HuH-7 (cell line): ENCODE measurements at places on chromosomes 13 and 19.

DNA sequence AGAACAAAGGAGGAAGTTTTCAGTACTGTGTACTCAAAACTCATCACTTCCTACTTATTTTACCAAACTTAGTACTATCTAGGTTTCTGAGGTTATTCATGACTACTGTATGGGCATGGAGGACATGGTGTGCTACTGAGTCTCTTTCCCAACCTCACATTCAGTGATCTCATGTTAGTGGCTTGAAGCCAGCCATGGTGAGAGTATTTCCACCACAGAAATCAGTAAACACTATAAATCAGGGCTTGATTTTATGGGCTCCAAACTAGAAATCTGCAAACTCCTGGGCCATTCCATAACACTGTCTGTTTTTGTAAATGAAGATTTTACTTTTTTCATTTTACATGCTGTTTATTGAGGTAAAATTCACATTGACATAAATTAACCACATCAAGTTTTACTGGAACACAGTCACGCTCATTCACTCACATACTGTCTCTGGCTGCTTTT lies 19.7 kb downstream of the MED26 start:
- no peak for DNase-seq

DNA sequence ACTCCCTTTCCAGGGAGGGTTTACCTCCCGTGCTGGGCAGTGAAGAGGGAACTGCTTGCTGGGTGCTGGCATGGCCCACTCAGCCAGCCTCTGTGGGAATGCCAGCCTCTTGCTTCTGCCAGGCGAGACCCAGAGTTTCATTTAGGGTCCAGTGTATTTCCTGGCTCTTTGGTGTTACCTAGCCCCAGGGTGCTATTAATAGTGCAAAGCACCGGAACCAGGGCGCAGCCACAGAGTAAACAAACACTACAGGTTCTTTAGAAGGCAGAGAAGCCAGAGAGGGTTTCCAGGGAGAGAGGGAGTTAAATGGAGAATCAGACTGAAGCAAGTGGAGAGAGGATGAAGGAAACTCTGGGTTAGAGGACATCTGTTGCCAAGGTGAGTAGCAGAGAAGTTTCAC lies 74.9 kb upstream of the SPATA13 start:
- no peak for DNase-seq

GRCh38 chr13:78182813-78183212 lies 264.2 kb upstream of the EDNRB start:
- DNase-seq: no peak

GRCh38 chr13:35179494-35179893 lies 237.4 kb downstream of the NBEA start:
- DNase-seq: no peak

- DNase-seq: no peak
Measured at GRCh38 chr13:85368686-85369085, 430.5 kb downstream of the SLITRK6 start.

DNA sequence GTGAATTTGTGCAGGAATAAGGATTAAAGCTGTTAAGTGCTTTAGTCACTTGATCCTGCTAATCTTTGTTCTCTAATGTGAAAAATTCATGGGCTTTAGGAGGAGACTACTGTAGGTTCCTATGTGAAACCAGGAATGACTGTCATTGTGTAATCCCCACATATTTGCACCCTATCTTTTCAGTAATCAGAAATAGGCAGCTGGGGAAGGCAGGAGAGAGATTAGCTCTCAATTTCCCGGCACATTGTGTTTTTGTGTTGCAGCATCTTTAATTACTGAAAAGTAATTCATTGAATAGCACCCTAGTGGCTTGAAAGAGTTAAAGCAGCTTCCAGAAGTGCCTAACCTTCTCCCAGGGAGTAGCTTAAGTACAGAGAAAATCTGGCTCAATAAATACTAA lies 282.9 kb downstream of the OLFM4 start:
- no peak for DNase-seq

- DNase-seq: no peak
Measured at GRCh38 chr13:99985241-99985874, 3.8 kb downstream of the ZIC2 start.

- DNase-seq: no peak
Measured at GRCh38 chr19:29858000-29858596, 46.3 kb downstream of the CCNE1 start.

DNA sequence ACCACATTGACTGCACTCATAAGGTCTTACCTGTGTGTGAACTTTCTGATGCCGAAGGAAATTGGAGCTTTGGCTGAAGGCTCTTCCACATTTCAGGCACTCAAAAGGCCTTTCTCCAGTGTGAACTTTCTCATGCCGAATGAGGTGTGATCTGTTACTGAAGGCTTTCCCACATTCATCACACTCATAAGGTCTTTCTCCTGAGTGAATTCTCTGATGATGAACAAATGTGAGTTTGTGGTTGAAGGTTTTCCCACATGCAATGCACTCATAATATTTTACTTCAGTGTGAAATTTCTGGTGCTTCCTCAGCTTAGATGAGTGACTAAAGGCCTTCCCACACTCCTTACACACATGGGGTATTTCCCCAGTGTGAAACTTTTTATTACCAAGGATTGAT lies 5.7 kb downstream of the ZNF132 start:
- DNase-seq: no peak

DNA sequence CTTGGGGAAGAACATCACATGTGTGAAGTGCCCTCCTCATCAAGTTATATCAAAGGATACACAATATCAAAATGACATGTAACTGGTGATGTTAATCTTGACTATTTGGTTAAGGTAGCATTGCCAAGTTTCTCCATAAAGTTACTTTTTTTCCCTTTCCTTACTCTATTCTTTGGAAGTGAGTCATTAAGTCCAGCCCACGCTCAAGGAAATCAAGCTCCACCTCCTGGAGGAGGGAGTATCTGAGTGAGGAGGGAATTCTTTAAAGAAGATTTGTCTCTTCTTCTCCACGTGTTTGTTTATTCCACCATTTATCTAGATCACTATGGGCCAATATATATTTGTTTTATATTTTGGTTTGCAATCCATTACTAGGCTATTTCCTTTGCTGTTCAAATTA lies 33.6 kb upstream of the FNDC3A start:
- no peak for DNase-seq

DNA sequence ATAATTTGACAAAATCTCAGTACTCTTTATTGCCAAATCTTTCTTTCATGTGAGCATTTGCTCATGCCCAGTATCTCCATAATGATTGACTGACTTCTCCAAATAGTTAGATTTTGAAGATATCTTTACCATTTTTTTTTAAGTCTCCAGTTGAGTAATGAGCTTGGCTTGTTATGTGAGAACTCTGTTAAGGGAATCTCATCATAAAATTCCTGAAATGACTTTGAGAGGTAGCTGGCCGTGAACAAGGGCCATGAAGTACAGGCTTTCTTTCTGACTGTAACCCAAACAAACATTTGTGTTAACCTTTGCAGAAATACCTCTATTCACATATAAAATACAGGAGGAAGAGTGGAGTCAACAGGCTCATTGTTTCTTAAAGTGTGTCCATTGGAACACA lies 449.7 kb downstream of the IRS2 start:
- no peak for DNase-seq

- DNase-seq: no peak
Measured at GRCh38 chr19:19618219-19619051, at the start of gene PBX4. TSS of gene PBX4 (minus strand) at chr19:19618687. CDS start at chr19:19618629, 58 bp downstream.

DNA sequence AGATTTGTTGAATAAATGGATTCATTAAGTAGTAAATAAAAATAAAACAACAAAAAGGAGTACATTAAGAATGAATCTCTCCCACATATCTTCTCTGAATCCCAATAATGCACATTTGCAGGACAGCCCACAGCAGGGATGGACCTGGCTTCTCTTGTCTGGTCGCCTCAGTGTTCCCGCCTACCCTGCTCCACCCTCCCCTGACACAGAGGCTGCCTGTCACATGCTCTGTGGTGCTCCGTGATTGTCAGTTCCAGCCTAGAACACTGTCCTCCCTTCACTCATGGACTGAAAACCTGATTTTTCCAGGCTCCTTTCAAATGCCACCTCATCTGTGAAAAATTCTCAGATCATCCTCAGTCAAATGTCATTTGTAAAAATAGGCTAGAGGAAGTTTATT lies 94.5 kb upstream of the GPR12 start:
- no peak for DNase-seq

DNA sequence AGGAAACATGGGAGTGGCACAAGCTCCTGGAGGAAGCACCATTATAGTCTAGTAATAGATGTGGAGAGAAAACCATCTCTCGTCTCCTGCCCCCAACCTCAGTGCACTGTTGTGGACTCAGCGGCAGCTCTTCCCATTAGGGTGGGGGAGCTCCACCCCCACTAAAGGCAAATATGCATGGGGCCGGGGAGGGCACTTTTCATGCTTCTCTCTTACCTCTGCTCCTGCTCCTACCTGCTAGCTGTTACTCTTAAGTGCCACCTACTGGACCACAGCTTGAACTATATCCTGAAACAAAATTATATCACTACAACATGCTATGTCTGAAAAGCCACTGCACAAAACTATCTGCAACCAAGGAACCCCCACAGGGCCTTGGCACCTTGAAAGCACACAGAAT lies 112.6 kb upstream of the DACH1 start:
- DNase-seq: peak; percentile 6

DNA sequence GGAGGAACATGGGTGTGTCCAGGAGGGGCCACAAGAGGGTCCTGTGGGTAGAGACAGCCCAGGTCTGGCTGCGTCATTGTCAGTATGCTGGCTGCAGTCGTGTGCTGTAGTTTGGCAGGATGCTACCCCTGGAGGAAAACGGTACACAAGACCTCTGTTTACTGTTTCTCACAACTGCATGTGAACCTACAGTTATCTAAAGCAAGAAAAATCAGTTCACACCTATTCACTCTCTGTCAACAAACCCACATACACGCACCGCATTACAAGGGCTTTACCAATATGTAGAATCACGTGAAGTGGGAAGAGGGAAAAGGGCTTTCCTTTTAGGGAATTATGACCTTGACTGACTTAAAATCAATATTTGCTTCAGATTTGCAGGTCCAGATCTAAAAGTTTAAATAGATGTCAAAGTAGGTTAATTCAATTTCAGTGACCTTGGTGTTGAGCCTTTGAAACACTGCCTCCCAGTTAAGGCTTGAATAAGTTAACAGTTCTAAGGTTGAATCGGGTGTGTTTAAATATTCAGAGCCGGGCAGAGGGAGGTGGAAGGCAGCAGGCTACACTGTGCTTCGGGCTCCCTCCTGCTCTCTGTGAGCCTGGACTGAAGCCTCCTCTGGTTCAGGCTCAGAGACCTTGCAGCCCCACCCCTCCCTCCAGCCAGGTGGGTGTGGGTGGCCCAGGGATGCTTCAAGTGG lies 17.2 kb upstream of the MCF2L start:
- DNase-seq: no peak

GRCh38 chr13:42486711-42487198 lies 87.2 kb upstream of the TNFSF11 start:
- no peak for DNase-seq

DNA sequence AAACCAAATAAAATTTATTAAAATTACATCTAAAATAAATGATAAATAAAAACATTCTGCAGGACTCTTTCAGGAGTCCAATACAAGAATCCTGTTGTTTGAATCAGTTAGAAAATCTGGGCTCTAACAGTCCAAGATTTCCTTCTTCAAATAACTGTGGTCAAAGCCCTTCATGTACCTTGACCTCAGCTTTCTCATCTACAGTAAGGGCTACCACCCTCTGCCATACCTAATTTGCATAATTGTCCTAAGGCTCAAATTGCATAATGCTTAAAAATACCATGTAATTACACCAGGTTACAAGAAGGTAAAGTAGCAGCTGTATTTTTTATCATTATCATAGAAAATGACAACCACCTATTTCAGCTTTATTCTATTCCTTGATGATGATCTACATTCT lies 54.3 kb downstream of the XPO4 start:
- no peak for DNase-seq

- DNase-seq: no peak
Measured at GRCh38 chr13:94709001-94709834, 3.1 kb downstream of the SOX21 start.

DNA sequence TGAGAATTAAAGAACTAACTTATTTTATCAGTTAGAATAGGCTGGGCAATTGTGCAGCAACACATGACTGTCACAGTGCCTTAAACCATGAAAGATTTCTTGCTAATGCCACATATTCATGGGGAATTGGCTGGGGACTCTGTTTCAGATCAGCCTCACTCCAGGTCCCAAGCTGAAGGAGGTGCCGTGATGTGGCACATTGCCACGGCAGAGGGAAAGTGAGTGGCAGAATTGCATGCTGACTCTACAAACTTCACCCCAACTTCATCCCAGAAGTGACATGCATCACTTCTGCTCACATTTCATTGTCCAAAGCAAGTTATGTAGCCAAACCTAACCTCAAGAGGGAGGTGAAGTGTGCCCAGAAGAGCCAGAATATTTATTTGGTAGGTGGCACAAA lies 37.8 kb downstream of the OLFM4 start:
- DNase-seq: no peak

- no peak for DNase-seq
Measured at GRCh38 chr19:32672841-32673240, 2.1 kb downstream of the ANKRD27 start.

DNA sequence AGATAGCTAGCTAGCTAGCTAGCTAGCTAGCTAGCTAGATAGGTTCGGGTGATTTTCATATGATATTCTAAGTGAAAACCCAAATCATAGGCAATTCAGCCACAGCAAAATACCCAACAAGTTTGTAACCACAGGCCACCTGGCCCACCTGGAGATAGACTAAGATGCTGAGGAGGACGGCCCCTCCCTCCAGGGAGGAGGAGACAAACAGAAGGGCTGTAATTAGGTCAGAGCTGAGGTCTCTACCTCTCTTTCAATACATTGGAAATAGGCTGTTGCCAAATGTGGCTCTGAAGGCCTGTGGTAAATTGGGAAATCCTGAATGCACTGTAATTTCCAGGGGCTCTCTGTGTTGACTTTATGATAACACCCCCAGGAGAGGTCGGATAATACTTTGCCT lies 382.2 kb downstream of the FGF9 start:
- DNase-seq: peak; percentile 28

GRCh38 chr19:33629826-33630375 lies 8.1 kb downstream of the CHST8 start:
- DNase-seq: no peak
